ENCODE measurements at places on chromosomes 1 and 21.

DNA sequence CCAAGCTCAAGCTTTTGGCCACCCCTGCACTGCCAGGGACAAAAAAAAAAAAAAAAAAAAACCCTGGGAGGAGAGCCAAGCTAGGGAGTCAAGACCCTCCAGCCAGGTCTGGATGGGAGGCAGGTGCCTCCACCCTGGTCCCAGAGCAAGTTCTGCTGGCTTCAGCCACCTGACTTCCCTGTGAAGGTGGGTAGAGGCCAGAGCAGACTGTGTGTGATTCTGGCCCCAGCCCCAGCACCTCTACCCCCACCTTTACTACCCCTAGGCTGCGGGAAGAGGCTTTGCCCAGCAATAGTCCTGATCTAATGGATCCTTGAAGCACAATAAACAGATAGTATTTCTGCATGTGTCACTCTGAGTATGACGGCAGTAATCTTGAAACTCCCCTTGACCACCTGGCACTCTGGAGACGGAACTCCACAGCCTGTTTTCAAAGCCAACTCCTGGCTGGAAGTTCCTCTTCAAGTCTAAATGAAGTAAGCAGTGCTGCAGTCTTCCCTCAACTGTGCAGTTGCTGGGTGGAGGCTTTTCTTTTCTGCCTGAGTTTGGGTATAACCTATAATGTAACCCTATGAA, 9.8 kb downstream of the PDZK1IP1 start:
- no peak for DNase-seq

- peak; percentile 90 for DNase-seq
Measured at GRCh38 chr1:204503122-204503912, 8.7 kb upstream of the PIK3C2B start.

DNA sequence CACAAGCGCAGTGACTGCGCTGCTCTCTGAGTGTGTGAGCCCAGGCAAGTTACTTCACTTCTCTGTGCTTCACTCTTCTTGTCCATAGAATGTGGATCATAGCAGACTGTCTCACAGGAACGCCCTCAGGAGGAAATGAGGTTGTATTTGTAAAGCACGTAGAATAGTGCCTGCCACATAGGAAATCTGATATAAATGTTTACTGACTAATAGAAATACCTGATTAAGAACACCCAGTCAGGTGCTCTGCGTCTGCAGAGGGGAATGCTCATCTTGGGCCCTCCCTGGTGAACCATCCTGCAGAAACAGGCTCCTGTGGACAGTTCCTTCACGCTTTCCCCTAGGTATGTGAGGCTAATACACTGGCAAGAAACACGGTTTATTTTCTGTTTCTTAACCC, 100.3 kb downstream of the BEND5 start:
- DNase-seq, result no peak

DNA sequence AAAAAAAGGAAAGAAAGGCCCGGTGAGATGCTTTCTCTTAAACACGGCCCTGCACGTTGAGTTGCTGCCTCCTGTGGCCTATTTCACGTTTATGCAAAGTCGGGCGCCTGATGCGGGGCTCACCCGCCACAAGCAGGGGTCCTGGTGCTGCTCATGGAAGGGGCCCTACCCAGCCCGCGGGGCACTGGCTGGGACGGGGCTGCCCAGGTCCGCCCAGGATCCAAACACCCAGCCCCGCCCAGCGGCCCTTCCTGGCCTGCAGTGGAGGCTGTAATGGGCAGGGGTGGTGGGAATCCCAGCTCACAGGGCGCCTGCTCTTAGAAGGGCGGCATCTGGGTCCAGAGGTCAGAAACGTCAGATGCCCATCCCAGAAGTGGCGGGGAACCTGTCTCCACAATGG, 1.6 kb downstream of the COL6A2 start:
- DNase-seq, result peak; percentile 10

GRCh38 chr1:84268346-84268745, 33.2 kb upstream of the SAMD13 start:
- DNase-seq, result no peak

- peak; percentile 42 for DNase-seq
Measured at GRCh38 chr1:84374991-84375696, 23.1 kb upstream of the DNASE2B start.

DNA sequence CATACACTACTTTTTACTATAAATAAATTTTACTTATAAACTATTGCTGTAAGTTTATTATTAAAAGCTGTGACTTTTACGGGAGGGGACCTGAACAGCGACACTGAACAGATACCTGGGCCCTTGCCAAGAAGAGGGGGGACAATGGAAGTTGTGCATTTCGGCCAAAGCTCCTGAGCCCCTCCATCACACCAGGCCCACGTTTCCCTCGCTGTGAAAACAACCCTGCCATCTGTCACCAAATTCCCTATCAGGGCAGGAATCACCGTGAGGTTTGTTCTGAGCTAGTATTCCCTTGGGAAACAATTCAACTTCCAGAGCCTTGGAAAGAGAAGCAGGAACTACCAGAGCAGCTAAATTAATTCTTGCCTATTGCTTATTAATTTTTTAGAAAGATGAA, 37.0 kb downstream of the VTCN1 start:
- DNase-seq, result no peak

GRCh38 chr1:40315795-40316594, 1.1 kb downstream of the COL9A2 start:
- DNase-seq, result no peak

- DNase-seq, result no peak
Measured at GRCh38 chr1:25545767-25546166, 2.4 kb downstream of the LDLRAP1 start.

DNA sequence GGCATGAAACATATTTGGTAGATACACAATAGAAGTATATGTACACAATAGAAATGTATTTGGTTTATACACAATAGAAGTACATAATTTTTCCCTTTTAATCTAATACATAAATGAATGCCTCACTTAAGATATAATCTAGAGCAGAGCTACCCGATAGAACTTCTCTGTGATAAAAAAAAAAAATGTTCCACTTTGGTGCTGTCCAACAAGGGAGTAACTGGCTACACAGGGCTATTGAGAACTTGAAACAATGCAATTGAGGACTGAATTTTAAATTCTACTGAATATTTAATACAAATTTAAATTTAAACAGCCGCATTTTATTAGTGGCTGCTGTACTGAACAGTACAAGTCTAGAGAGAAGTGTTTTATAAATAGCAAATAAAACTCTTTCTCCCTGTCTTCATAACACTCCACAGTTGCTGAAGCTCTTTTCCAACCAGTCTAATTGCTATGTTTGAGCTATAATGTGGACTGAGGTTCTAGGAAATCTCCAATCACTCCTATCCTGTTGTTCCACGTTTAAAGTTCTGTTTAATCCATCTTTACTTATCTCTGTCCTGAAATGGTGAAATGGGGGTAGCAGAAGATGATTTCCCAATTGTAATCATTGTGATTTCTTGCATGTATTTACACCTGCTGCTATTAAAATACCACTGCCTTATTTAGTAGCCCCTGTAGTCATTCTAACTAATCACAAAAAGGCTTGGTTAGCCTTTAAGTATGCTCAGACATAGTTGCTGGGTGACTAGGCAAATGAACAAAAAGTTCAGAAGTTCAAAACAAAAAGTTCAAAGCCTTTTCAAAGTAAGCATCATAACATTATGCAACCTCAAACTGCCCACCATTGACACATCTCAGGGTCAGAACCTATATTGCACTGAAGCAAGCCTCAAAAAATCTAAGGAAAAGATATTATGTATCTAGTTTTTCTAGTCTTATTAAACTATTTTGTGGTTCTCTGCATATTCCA, 192.3 kb upstream of the C1orf87 start:
- DNase-seq, result no peak
